ENCODE measurements at places on chromosomes 13 and 19.

GRCh38 chr19:4327877-4328242 is 10.8 kb downstream of the STAP2 start:
- no peak for DNase-seq

DNA sequence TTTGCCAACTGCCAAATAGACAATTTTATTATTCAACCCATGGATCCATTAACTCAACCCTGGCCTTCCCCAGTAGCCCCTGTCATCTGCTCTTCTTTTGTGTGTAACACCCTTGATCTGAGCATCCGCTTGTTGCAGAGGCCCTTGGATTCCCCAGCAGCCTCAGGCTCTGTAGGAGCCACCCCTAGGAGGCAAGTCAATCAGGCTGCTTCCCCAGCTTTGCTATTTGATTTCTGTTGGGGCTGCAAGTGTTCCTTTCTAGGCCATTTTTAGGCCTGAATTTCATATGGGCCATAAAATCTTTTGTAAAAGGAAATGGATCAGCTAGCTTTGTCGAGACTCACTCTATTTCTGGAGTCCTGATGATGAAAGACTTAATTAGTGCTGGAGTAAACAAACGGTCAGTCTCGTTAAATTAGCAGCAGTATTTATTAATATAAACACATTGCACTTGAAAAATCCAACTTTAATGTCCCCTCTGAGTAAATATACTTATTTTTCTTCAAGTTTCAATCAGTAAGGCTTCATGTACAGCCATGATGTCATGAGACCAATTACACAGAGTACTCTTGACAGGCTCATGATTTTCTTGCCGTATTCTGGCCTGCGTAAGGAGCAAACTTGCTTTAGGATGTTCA is 105.3 kb downstream of the RGCC start:
- DNase-seq = no peak

DNA sequence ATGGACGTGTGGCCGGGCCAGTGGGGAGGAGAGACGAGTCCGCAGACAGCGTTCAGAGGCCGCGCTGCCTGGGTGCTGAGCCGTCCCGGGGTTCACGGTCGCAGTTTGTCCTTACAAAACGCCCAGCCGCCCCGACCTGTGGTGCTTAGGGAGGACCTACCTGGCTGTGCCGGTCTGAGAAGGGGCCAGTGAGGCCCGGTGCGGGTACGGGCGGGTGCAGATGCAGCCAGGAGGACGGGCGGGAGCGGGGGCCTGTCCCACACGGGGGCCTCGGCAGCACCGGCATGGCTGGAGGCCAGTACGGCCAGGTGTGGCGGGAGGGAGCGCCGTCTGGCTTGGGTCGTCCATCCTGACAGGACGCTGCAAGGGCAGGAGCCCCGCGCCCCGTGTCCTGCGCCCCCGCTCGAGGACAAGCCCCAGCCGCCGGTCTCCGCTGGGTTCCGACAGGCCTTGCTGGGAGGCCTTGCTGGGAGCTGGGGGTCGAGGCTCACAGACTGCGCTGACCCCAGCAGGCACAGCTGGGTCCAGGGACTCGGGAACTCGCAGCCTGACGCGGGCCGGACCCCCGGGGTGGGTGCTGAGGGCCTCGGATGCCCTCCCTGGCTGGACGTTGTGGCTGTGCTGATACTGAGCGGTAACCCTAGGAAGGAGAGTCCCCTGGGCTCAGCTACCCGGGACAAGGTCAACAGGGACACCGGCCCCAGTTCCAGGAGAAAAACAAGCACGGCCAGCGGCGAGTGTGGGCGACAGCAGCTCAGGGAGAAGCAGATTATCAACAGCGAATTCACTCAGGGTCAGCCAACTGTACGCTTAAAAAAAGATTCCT is 5.3 kb upstream of the PROZ start:
- DNase-seq = peak; percentile 59

GRCh38 chr19:17784201-17785008 is 10.5 kb upstream of the B3GNT3 start:
- peak; percentile 56 for DNase-seq

- DNase-seq = no peak
Measured at GRCh38 chr19:30916238-30916637, 433.0 kb downstream of the TSHZ3 start.

GRCh38 chr13:26372747-26373146 is 118.8 kb downstream of the CDK8 start:
- no peak for DNase-seq

DNA sequence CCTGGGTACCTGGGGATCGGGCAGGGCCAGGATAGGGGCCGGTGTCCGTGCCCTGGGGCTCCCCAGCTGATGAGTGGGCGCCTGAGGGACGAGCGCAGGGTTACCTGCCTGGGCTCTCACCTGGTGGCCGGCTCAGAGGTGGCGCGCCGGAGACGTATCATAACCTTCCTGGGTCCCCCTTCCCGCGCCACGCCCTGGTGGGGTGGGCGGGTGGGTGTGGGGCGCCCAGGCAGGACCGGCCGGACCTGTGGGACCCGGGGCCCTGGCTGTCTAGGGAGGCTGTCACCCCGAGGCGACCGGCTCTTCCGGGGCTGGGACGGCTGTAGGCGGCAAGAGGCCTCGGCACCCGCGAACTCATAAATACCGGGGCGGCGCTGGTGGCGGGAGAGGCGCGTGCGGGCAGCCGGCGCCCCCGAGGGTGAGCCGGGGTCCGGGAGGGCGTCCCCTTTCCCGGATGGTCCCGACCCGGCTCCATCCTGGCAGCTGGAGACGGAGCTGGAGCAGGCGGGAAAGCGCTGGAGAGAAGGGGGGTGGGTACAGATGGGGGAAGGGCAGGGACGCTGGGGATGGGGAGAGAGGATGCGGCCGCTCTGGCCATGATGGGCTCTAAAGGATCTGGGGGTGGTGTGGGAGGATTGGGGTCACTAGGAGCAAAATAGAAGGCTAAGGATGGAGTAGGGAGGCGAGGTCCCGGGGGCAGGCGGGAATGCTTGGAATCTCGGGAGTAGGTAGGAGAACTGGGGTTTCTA is at the start of gene ACP7:
ACP7 (plus strand) TSS at position 386 of the 749 bp plus-strand sequence. CDS start 902 bp downstream, outside the sequence.
- DNase-seq = no peak

DNA sequence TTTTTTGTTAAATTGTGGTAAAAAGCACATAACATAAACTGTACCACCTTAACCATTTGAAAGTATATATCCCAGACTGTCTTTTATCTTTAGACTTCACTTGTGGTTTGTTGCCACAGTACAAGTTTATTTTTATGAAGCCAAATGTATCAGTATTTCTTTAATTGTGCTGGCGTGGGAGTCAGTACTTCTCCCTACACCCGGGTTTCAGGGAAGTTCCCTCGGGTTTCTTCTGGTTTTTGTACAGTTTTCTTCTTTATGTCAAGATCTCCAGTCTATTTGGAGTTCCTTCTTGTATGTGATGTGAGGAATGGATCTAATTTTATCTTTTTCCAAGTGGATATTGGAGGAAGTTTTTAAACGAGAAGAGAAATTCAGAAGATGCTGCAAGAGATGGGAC is 20.5 kb downstream of the CCDC8 start:
- no peak for DNase-seq

GRCh38 chr19:16001481-16002312 is 52.9 kb downstream of the OR10H4 start:
- no peak for DNase-seq

GRCh38 chr13:51000061-51000460 is 90.5 kb downstream of the RNASEH2B start:
- DNase-seq = no peak

- peak; percentile 57 for DNase-seq
Measured at GRCh38 chr19:3440082-3440481, 40.2 kb downstream of the SMIM24 start.

DNA sequence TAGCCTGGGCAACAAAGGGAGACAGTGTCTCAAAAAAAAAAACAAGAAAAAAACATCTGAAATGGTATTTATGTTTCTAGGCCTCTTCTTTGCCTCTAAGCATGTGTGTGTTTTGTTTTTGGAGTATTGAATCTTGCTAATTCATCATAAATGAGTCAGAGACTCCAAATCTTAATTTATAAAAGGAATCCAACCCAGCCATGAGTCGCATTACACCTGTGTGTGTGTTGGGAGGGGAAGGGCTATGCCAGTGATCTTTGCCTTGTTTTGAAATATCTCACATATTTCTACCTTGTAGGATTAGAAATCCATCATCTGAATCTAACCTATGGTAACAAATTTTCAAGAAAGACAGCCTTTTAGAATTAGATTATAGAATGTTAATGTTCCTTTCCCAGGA is 4.0 kb downstream of the ZNF331 start:
- DNase-seq = no peak

- no peak for DNase-seq
Measured at GRCh38 chr13:82797876-82798275, 1084.4 kb downstream of the SLITRK1 start.

DNA sequence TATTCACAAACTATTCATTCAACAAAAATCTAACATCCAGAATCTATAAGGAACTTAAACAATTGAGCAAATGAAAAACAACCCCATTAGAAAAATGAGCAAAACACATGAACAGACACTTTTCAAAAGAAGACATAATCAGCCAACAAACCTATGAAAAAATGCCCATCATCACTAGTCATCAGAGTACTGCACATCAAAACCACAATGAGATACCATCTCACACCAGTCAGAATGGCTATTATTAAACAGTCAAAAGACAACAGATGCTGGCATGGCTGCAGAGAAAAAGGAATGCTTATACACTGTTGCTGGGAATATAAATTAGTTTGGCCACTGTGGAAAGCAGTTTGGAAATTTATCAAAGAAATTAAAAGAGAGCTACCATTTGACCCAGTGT is 487.6 kb downstream of the GPC6 start:
- no peak for DNase-seq

DNA sequence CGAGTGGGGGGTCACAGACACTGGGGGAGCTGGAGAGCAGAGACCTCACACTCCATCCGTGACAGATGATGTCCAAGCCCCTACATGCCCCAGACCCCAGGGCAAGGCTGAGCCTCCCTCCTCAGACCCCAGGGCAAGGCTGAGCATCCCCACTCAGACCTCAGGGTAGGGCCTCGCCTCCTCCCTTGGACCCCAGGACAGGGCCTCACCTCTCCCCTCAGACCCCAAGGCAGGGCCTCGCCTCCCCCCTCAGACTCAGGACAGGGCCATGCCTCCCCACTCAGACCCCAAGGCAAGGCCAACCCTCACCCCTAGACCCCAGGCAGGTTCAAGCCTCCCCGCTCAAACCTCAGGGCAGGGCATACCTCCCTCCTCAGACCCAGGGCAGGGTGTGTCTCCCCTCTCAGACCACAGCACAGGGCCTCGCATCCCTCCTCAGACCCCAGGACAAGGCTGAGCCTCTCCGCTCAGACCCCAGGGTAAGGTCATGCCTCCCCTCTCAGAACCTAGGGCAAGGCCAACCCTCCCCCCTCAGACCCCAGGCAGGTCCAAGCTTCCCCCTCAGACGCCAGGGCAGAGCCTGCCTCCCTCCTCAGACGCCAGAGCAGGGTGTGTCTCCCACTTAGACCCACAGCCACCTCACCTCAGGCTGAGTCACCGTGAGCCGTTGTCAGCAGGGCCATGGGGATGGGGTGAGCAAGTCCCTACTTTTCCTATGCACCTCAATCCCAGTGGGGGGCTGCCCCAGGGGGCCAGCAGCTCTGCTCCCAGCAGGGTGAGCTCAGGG is 1.7 kb upstream of the S1PR4 start:
- no peak for DNase-seq

DNA sequence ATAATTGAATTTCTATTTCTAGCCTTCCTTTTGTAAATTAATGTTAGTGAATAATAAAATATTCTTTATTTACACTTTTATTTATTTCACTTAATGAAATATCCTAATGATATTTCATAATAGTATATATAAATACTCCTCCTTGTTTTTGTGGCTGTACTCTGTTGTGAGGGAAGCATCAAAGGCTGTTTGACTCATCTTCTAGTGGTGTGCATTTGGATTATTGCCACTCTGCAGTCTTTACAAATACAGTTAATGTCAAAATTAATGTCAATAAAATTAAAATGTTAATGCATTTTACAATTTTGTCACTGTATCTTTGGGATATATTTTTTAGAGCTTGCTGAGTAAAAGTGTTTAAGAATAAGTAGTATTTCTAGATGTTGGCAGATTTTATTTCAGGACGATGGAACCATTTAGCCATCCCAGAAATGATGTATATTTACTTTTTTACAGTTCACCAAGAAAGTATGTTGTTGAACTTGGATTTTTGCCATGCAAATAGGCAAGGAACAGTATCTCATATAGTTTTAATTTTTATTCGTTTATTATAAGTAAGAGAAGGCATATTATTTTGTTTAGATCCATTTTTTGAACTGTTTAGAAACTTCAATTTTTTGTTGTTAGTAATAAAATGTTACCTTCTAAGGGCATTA is 281.2 kb upstream of the SLITRK6 start:
- no peak for DNase-seq

DNA sequence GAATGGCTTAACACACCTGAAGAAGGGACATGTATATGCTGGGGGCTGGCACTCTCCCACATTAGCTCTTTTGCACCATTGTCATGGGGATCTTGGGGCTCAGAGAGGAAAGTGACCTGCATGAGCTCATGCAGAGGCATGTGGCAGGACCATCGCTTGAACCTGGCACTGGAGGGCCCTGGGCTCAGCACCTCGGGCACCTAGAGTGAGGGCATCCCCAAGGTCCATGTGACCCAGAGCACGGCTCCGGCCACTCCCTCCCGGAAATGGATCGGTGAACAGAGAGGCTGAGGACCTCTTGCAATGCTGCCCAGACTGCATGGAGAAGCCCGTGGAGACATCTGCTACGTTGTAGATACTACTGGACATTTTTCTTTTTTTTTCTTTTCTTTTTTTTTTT is 38.6 kb upstream of the CCNE1 start:
- no peak for DNase-seq

GRCh38 chr13:111903143-111903542 is 163.8 kb upstream of the SOX1 start:
- no peak for DNase-seq

DNA sequence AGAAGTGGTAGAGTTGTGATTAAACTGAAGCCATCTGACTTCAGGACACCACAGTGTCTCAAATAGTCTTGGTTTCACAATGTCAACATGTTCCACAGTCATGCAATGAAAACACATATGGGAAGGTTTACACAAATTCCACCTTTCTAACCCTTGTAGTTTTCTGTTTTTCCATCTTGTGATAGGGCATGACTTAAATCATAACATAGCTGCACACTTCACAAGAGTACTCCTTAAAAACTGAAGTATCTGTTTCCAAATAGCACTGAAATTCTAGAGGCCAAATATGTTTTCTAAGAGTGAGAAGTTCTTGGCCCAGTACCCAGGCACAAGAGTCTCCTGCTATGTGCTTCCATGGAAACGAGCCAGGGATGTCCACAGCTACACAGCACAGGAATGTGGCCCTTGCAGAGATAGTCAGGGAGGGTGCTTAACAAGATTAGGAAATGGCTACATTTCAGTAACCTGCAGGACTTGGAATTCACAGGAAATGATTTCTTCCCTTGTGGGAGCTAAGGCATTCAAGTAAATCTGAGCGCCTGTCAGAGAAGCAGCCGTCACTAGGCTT is 269.1 kb downstream of the NDFIP2 start:
- DNase-seq = peak; percentile 53

- no peak for DNase-seq
Measured at GRCh38 chr13:109821103-109821502, 34.7 kb upstream of the IRS2 start.
